ENCODE measurements at places on chromosomes 2 and 18.

DNA sequence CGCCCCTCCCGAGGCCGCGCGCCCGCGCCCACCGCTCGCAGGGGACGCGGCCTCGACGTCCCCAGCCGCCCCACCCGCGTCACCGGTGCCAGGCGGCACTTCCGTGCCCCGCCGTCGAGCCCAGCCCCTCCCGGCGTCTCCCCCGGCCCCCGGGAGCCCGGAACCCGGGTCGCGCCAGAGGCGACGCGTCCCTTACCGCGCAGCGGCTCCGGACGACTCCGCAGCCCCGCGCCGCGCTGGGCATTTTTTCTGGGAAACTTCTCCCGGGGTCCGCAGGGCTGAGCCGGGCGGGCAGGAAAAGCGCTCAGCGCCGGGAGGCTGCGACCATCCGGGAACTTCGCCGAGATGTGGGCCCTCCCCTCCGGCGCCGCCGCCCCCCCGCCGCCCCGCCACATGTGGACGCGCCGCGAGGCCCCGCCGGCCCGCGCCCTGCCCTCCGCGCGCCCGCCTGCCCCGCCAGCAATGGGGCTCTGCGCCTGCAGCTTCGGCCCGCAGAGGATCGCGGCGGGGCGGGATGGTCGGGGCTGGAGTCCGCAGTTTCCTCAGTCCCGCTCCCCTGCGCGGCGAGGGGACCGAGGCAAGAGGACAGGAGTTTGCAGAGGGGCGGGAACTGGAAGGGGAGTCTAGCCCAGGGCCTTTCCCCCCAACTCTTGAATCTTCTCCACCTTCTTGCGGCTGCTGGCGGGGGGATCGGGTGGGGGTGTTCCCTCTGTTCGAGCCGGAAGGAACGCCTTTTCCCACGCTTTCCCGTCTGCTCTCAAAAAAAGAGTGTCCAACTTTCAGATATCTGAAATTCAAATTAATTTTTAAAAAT, 81.5 kb downstream of the CHRNA1 start:
- DNase-seq = peak; percentile 45

GRCh38 chr2:1802469-1803216, 58.3 kb upstream of the PXDN start:
- no peak for DNase-seq

- DNase-seq = peak; percentile 59
Measured at GRCh38 chr2:98608962-98609604, 694 bp downstream of the UNC50 start.

DNA sequence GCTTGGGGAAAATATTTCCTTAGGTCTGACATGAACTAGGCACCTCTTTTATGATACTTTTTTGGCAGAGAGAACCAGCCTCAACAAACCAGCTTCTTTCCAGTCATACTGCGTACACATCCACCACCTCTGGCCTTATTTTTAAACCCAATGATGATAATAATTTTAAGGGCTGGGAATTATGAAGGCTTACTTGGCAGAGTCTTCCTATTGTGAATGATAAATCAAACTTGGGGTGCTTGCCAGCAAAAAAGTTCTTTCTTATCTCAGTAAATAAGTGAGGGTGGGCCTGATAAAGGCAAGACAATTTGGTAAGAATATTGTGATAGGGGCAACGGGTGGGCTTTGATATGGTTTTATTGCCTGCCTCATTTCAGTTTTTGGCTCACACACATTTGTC, 1230.2 kb upstream of the ZEB2 start:
- DNase-seq = peak; percentile 79

- no peak for DNase-seq
Measured at GRCh38 chr18:74453642-74454198, 3.4 kb downstream of the DIPK1C start.

DNA sequence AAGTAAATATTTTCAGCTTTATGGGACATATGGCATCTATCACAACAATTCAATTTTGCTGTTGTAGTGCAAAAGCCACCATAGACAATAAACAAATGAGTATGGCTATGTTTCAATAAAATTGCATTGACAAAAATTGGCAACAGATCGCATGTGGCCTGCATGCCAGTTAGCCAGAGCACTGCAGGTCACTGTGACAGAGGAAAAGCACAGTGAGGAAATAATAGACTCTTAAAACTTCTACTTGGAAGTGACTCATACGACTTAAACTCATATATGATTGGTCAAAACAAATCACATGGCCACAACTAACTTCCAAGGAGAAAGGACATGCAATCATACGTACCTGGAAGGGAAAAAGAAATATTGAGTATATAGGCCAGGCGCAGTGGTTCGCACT, 44.4 kb downstream of the EXOC6B start:
- no peak for DNase-seq

GRCh38 chr2:109644571-109645275, 30.6 kb downstream of the SOWAHC start:
- DNase-seq = no peak

DNA sequence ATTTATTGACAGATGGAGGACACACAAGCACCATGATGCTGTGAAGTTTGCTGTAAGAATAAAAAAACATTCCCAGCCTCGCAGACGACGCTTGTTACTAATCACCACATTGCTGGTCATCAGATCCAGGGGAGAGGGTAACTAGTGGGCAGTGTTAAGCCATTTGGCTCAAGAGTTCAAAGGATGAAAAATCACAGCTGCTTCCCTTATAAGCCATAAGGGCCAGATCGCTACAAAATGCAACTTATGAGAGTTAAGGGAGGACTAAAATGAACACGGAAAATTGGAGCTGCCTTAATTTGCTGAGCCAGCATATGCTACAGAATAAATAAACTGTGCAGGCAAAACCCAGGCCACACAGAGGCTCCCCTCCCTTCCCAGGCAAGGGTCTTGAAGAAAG, 522.6 kb downstream of the TDRD15 start:
- DNase-seq = no peak

- no peak for DNase-seq
Measured at GRCh38 chr18:75624869-75625268, 197.4 kb upstream of the SMIM21 start.

- no peak for DNase-seq
Measured at GRCh38 chr2:133986081-133986837, 267.6 kb upstream of the MGAT5 start.

DNA sequence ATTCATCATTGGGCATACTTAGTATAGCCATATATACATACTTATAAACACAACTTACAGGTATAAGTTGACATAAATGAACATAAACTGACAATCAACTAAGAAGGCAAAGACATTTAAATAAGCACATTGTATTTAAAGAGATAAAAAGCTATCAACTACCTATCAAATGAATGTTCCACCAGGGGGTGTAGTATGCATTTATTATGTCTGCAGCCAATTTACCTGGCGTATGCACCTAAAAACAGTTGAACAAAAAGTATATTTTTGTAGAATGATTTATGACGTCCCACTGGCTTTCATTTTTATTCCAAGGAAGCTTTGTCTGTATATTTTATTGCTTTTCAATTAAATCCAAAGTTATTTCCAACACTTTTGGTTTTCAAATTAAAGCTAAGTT, 323.5 kb downstream of the AFF3 start:
- no peak for DNase-seq

DNA sequence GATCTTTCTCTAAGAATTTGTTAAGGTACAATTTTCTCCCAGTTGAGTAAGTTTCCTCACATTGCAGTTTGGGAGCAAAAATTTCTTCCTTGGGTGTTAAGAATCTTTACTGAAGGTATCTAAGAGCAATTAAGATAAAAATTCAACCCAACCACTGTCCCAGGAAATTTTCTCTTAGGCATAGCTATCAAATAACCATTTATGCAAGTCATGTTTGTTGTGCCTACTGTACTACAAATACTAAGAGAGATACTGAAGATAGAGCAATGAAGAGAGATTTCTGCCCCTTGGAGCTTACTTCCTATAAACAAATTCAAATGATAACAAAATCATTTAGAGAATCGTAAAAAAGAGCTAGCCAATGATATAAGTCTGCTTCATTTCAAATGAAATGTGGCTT, 402.8 kb downstream of the LRRTM4 start:
- no peak for DNase-seq

DNA sequence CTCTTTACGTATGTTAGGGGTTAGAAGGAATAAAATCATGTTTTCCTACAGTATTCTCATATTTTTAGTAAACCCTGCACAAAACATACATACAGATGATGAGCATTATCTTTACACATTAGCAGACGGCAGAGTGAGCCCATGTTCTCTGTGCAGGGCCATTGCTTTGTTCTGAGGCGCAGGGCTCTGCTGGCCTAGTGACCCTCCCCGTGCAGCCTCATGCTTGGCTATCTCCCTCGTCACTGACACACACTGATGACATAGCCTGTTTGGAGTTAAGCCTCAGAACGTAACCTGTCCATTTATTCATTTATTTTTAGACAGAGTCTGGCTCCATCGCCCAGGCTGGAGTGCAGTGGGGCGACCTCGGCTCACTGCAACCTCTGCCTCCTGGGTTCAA, 115.9 kb upstream of the FOSL2 start:
- DNase-seq = no peak

DNA sequence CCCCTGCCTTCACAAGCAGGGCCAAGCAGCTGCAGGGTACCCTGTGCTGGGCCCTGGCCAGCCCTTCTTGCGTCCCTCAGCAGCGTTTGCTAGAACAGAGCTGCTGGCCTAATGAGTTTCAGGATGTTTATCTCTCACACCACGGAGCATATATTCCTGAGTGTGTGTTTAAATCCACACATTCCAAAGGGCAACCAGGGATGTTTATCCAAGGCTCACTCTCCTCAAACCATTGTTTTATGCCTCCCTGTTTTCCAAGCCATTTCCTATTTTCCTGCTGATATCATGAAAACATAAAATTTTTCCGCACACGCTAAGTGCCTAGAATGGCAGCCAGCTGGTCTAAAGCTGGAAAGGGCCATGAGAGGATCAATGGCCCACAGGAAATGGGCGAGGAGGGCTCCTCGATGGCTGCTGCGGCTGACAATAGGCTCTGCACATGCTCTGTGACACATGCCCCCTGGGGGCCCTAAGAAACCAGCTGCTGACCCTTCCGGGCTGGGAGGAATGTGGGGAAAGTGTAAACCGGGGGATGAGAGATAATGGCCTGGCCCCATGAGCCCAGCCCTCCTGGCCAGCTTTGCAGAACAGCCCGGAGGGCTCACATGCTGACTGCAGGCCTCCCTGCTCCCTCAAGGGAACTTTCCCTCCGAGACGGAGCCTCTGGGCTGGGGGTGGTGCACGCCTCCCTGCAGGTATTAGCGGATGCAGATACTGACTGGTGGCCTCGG, 194.0 kb downstream of the NDUFA10 start:
- DNase-seq = no peak

- no peak for DNase-seq
Measured at GRCh38 chr18:24497031-24497754, 36.8 kb downstream of the HRH4 start.

DNA sequence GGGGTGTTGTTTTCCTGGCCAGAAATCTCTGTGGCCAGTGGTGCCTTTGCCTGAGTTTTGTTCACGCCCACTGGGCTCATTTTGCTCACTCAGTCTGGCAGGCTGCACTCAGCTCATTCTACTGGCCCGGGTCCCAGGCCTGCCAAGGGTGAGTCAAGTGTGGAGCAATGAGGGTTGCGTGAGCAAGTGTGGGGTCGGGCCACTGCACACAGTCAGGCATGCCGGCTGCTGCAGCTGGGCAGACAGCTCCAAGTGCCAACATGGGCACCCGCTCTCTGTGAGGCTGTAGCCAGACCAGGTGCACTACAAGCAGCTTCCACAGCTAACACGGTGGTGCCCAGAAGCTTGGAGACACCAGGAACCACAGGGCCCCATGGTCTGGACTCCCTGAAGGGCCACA, 801.1 kb upstream of the RAB6C start:
- no peak for DNase-seq

DNA sequence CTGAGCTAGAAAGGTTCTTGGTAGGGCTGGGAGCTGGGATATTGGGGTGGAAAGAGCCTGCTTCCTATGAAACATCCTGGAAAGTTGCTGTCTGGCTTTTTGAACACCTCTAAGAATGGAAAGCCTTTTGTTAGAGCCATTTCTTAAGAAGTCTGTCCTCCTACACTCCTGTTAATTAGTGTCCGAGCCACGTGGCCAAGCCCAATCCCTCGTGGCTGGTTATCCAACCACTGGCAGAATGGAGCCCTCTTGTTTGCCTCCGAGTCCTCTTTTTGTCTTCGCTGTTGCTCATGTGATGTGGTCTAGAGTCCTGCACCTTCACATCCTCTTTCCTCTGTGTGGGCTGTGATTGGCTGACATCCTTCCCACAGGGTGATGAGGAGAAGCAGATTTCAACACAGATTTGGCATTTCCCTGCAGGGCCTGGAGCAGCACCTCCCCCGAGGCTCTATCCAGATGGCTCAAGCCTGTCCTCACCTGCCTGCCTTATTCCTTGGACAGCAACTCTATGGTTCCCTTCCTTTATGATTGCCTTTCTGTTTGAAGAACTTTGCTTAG, 8.2 kb upstream of the TOGARAM2 start:
- no peak for DNase-seq

DNA sequence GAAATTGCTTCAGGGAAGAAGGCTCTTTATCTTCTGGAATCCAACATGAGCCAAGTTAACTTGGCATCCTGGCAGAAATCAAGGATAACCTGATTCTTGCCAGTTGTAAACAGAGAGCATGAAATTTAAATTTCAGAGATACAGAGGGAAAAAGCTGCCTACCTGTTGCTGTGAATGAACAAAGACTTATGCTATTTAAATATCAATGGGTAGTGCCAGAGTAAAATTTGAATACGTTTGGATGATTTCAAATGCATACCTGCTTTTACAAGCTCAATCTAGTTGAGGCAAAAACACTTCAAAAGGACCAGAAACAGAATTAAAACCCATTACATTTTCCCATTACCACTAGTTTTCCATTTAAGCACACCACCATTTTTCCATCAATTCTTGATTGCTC, 60.9 kb downstream of the CHST9 start:
- no peak for DNase-seq

GRCh38 chr18:70197844-70198243, 7.6 kb downstream of the RTTN start:
- DNase-seq = no peak

DNA sequence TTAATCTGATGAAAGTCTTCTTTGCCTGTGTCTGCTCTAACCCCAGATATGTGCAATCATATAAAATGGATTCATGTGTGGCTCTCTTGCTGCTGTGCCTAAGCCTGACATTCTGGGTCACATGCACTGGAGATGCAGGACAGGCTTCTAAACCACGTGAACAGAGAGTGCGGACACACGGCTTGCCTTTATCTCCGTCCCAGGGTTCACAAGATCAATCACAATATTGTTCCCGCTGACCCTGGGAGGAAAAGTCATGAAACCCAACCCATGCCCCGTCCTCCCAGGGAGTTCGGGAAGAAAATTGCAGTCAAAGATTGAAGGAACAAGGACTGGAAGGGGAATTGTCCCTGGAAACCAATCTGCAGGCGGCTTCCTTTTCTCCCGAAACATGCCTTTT, 74.8 kb downstream of the VAPA start:
- no peak for DNase-seq
